ENCODE measurements at places on chromosomes 6 and 20. TPM values are rescaled to one million over a fixed set of nuclear protein-coding genes. Genes with fewer than 3 reads are reported as not detected.

DNA sequence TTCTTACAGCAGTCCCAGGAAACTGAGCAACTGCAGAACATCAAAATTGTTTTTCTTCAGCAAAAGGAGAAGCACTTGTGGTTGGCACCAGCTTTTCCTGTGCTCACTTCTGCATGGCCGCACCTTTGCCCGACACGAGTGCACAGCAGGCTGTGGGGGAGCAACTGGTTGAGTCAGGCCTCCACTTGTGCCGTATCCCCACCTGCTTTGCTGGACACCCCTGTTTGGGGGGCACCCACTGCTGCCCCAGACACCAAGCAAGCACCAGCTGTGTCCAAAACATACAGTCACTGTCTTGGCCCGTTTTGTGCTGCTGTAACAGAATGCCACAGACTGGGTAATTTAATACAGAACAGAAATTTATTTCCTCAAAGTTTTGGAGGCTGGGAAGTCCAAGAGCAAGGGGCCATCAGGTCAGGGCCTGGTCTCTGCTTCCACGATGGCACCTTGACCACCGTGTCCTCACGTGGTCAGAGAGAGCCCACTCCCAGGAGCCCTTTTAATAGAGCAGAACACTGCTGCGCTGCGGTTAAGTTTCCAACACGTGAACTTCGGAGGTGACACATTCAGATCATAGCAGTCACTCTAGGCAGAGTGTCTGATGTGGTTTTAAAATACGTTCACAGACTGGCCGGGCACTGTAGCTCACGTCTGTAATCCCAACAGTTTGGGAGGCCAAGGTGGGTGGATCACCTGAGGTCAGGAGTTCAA lies 8.7 kb upstream of the GMEB2 start:
- no peak for DNase-seq

DNA sequence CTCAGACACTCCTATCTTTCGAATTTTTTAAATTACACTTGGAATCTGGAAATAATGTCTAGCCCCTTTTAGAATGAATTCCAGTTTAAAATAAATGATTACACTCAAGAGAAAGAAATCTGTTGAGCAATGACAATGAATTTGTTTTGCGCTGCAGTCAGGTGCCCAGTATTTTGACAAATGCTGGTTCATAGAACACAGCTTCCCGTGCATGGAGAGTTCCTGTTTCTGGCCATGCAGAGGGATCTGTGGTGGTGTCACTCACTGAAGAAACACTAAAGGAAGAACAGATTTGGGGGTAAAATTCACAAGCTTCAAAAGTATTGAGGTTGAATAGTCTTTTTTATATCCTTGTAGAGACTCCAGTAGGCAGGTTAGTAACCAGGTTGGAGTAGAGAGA lies 113.4 kb upstream of the CEP85L start:
- no peak for DNase-seq

Gene EPHA7
- total RNA-seq = not detected

DNA sequence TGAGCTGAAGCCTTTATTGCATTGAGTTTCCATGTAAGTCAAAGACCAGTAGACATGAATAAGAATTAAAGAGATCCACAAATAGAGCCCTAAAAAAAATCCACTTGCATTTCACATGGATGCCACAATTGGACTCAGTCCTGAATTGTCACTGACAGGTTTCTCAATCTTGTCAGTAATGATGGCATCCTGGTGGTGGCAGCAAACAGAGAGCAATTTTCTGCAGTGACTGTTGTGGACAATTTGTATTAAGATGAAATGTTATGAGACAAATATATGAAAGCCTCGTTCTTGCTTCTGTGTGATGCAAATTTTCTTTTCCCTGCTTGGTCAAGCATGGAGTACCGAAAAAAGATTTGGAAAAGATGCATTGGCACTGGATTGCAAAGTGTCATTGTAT lies 278.9 kb downstream of the SAMD5 start:
- no peak for DNase-seq

DNA sequence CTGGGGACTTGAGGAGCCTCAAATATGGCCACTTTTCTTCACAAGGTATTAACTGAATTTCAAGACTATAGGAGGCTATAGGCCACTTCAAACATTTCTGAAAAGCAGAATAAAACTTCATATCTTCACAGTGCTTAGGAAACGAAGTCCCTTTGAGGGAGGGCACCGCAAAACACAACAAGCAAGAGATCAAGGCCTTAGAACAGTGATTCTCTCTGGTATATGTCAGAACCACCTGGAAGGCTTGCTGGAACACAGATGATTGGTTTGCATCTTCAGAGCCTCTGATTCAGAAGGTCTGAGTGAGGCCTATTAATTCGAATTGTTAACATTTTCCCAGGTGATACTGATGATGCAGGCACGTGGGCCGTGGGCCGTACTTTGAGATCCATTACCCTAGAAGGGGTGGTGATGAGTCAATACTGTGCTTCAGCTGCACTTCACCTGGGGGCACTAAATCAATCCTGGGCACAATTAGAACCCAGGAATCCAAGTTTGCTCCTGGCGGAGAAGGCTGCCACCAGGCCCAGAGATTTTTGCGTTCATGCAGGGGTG lies 10.7 kb downstream of the SUN5 start:
- no peak for DNase-seq

DNA sequence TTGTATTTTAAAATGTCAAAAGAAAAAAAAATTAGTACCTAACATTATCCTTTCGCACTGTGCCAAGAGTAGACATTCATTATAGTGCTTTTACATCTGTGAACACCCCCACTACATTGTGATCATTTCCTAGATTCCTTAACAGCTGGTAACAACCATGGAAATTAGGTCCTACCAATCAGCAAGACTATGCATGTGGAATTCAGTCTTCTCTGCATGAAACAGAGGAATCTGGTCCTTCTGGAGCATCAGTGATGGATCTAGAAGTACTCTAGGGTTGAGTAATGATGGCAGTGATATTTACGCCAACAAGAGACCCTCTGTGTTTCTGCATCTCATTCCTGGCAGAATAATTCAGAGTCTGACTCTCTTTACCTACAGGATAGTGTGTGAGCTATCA lies 9.4 kb downstream of the OR12D1 start:
- no peak for DNase-seq

Gene SEMG1
- not detected for total RNA-seq

Gene CGA
- not detected for total RNA-seq

GRCh38 chr6:53236241-53236640 lies 87.6 kb upstream of the GCM1 start:
- DNase-seq = no peak

DNA sequence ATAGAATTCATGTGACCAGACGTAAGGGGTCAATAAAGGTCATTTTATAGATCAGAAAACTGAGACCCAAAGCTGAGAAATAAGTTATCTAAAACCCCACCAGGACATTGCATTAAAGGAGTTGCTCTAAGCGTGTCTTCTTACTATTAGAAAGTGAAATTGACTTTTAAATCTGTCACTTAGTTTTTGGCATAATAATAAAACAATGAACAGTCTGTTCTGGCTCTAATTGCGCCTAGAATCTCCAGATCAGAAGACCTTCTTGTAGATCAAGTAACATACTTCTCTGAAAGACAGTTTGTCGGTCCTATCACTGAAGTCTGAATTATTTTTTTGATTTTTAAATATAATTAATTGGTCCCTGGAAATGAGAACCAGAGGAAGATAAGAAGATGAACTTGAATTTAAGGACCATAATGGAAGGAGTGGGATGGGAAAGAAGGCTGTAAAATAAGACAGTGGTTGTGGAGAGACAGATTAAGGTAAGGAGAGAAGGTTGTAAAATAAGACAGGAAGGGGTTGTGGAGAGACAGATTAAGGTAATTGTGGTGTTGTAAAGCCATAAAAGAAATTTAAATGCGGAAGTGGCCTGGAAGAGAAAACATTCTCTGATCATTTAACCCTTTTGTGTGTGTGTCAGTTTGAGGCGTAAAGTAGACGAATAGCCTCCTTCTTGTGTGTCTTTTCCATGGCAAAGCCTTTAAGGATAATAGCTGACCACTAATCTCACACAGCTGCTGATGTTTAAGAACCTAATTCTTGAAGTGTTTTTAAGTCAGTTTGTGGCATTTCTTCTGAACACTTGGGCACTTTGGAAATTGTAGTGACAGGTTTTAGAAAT lies 20.1 kb downstream of the TOP1 start:
- peak; percentile 29 for DNase-seq

Gene TMEM217
- total RNA-seq = 1.6 TPM

DNA sequence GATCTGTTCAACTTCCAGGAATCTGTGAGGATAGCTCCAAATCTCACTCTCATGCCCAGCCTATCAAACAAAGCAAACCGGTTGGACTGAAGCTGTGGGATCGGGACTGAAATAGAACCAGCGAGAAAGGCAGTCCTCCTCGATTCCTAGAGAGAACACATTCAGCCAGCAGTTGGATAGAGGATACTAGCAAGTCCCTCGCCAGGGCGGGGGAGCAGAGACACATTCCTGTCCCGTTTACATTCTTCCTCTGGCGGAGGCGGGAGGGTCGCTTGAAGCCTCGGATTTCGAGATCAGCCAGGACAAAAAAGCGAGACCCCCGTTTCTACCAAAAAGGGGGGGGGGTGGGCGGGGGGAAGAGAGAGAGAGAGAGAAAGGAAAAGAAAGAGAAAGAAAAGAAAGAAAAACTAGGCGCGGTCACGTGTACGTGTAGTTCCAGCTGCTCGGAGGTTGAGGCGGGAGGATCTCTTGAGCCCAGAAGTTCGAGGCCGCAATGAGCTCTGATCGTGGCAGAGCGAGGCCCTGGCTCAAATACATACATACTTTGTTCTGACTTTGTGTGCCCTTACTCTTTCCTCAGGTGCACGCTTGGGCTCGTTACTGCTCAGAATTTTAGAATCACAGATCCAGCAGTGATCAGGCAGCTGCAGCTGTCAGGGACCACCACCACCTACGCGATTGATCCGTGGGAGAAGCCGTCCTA lies 19.5 kb downstream of the ZNF311 start:
- peak; percentile 94 for DNase-seq

DNA sequence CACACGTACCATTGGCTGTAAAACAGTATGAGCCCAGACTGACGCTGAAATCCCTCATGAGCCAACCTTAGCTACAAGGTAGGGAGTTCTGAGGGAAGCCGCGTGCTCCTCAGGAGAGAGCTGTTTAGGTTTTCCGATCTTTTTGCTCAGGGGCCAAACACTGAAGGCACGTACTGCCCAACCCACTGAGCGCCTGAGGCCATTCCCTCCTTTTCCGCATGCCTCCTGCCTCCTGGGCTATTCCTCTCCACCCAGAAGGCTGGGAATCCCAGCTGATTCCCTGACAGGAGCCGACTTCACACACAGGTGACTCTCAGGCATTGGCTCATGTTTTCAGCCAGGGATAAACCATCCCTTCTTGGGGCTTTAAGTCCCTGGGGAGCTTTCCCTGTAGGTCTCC lies 5.4 kb upstream of the FAM83D start:
- no peak for DNase-seq

DNA sequence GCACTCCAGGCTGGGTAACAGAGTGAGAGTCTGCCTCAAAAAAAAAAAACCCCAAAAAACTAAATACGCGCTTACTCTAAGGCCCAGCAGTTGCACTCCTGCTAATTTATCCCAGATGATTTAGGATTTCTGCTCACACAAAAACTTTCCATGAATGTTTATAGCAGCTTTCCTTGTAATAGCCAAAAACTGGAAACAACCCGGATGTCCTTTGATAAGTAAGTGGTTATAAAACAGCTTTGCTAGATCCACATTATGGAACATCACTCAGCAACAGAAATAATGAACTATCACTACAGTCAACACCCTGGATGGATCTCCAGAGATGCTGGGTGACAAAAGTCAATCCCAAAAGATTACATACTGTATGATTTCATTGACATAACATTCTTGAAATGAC lies 220.4 kb upstream of the JARID2 start:
- DNase-seq = no peak

- peak; percentile 45 for DNase-seq
Observed at GRCh38 chr6:116111552-116112528, 11.2 kb downstream of the NT5DC1 start.

Gene TMC2
- not detected for total RNA-seq

DNA sequence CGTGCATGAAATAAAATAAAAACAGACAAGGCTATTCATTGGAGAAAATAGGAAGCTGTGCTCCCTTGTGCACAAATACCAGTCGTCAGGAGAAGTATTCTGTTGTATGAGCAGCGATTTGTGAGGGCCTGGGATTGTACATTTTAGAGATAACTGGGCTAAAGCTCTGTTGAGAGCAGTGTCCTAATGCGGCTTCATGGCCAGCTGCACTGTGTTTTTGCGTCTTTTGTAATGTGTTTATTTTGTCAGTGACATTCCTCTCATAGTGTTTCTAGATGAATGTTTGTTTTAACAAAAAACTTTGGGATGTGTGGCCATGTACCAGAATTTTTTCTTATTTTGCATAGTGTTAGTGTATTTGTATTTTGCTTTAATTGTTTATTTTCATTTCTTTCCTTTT lies 14.8 kb downstream of the ERMARD start:
- no peak for DNase-seq

Gene EXOC2
- 19.8 TPM for total RNA-seq

GRCh38 chr20:25623225-25623735 lies 534 bp downstream of the NANP start:
- DNase-seq = peak; percentile 58

- DNase-seq = peak; percentile 50
Observed at GRCh38 chr6:26284537-26285142, 80.4 kb upstream of the BTN3A2 start.

Gene VGLL2
- not detected for total RNA-seq

DNA sequence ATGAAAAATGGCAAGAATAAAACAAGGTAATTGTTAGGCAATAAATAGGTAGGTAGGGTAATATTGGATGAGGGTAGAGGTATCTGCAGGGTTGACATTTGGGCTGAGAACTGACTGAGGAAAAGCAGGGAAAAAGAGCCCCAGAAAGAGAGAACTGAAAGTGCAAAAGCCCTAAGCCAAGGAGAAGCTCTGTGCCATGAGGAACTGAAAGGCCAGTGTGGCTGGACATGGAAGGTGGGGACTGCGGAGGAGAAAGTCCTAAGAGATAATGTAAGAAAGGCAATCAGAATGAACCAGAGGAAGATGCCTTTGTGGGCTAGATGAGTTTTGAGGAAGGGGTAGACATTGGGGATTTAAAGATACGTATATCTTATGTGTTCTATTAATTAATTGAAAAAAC lies 9.9 kb upstream of the HIVEP2 start:
- DNase-seq = no peak

Gene COL12A1
- 61.8 TPM for total RNA-seq

Data from Caco-2 (cell line).